Left ventricle myocardium superior (tissue), 1 donor: ENCODE measurements at places on chromosomes 16 and 17. TPM values are rescaled to one million over a fixed set of nuclear protein-coding genes. Genes with fewer than 3 reads are reported as not detected.

TBC1D3B gene
- total RNA-seq: 2.8 TPM

DNA sequence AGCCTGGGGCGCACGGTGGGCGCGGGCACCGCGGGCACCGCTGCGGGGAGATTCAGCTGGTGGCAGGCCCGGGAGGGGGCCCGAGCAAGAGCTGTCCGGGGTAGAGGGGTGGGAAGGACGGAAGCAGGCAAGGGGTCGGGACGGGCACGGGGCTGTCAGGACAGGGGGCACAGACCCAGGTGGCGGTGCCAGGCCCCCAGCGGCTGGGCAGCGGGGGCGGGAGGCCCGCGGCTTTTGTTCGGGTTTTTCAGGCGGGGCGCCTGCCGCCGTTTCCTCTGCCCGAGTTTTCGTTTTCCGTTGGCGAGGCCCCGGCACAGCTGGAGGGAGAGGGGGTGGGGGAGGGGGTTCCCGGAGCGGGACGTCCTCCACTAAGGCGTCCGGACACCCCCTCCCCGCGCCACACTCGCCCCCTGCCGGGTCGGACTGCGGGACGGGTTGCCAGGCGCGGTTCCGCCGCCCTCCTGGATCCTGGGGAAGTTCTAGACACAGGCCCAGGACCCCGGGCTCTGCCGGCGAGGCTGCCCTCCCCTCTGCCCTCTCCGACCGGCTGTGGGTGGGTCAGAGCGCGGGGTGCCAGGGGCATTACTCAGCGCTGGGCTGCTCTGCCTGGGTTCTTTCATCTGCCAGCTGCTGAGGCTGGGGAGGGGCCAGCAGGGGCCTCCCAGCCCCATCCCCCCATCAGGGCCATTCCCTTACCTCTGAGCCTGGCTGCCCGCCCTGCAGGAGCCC, 543 bp downstream of the ARHGAP23 start:
- peak; percentile 74 for DNase-seq

GRCh38 chr16:11964761-11965551, at the start of gene TNFRSF17:
Gene TNFRSF17 (plus strand): TSS chr16:11965210. CDS start chr16:11965325, 115 bp downstream.
- DNase-seq: no peak

GRCh38 chr17:63701868-63702720, 2.2 kb upstream of the LIMD2 start:
- DNase-seq: peak; percentile 49

GRCh38 chr16:7268182-7268581, 64.5 kb upstream of the RBFOX1 start:
- no peak for DNase-seq

DNA sequence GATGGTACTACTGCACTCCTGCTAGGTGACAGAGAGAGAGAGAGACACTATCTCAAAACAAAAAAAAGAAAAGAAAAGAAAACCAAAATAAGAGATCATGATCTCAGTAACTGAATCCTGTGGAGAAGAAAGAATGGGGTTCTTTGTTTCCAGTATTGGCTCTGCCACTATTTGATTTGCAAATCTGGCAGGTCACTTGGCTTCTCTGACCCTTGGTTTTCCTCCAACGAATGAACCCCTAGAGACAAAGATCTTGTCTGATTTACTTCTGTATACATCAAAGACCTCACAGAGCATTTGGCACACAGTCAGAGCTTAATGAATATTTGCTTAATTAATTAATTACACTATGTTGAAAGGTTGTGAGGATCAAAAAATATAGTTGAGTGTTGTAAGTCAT, 47.9 kb upstream of the NLK start:
- DNase-seq: no peak

DNA sequence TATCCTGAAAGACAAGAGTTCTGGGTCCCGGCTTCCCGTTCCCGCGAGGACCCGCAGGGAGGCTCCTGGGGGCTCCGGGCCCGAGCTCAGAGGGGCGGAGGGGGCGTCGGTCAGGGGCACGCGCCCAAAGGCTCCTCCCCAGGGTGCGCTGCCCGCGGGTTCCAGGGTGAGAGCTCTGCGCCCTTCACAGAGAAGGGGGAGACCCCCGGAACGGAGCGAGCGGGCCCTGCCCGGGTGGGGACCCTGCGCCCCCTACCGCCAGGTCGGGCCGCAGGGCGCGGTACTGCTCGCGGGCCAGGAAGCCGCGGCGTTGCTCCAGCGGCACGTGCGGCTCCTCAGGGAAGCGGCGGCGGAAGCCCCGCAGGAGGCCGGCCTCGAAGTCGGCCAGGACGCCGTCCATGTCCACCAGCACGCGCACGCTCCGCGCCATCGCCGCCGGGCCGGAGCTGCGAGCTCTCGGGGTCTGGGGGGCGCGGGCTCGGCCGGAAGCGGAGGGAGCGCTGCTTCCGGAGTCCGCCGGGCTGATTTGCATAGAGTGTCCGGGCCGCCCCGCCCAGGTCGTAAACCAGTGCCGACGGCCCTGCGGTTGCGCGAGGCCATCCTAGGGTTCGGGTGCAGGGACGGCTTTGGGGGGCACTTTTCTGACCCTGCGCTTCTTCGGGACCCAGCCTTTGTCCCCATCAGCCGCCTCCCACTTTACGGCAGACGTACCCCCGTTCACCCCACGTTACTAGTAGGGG, at the start of gene NT5C:
Gene NT5C, minus strand, starts transcription at position 465 of the 740 bp plus-strand sequence. Its CDS starts 35 bp downstream, at position 430.
- peak; percentile 91 for DNase-seq

DNA sequence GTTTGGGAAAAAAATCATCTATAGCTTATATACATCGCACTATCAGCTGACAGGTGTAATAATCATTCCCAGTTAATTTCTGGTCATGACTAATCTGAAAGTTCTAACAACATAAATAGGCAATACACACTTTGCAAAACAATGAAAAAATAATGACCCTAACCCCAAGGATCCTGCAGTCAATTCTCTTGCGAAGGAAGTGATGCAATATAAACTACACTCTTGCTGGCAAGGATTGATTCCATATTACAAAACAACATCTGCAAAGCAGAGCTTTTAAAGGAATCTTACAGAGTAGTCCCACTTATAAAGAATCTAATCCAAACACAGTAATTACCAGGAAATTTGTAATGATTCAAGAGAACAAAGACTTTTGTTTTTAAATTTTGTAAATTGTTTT, 73.4 kb downstream of the MYO1D start:
- no peak for DNase-seq
